Progenitor cell of endocrine pancreas (in vitro differentiated cells): ENCODE measurements at places on chromosomes 1 and 21. TPM values are rescaled to one million over a fixed set of nuclear protein-coding genes. Genes with fewer than 3 reads are reported as not detected.
A peak's percentile ranks its signal among the peaks of the same experiment; 100 is the strongest.

The CLCNKB gene
- total RNA-seq, result 1.5 and 2.3 TPM in 2 replicates

The MYOC gene
- total RNA-seq, result not detected in 2 replicates

The NBPF10 gene
- total RNA-seq, result 3.4 and 3.6 TPM in 2 replicates

The LRRC7 gene
- total RNA-seq, result 7.8 and 11.1 TPM in 2 replicates

The GSTM5 gene
- 2.8 and 2.9 TPM in 2 replicates for total RNA-seq

The CYYR1 gene
- total RNA-seq, result 25.8 and 27.5 TPM in 2 replicates

The AADACL3 gene
- total RNA-seq, result not detected in 2 replicates

The TSSK3 gene
- total RNA-seq, result 3.1 and 3.9 TPM in 2 replicates

The AK4 gene
- 12.6 and 13.8 TPM in 2 replicates for total RNA-seq

The HCN3 gene
- total RNA-seq, result 13.6 and 15.6 TPM in 2 replicates

The OR2L13 gene
- total RNA-seq, result not detected in 2 replicates

The MROH7 gene
- 0.29 and 0.50 TPM in 2 replicates for total RNA-seq

The CR1L gene
- not detected in 2 replicates for total RNA-seq

The FHAD1 gene
- total RNA-seq, result 5.0 and 5.3 TPM in 2 replicates

The KIF14 gene
- 7.8 and 7.9 TPM in 2 replicates for total RNA-seq

The SOX13 gene
- total RNA-seq, result 58.2 and 61.6 TPM in 2 replicates

GRCh38 chr1:207072233-207072632, 16.4 kb upstream of the C4BPB start:
- no peak for DNase-seq
- peaks cover 4% of the 10 kb centered on the region for H3K36me3 ChIP-seq
- H3K27me3 ChIP-seq, result no peaks in the 10 kb centered on the region
- no peak overlapping the region for H3K4me3 ChIP-seq
- H3K4me1 ChIP-seq, result no peaks in the 10 kb centered on the region

- no peak for DNase-seq
- H3K27me3 ChIP-seq, result no peaks in the 10 kb centered on the region
- H3K36me3 ChIP-seq, result peaks cover 4% of the 10 kb centered on the region
- H3K4me1 ChIP-seq, result peaks cover 9% of the 10 kb centered on the region
- no peak overlapping the region for H3K4me3 ChIP-seq
Observed at GRCh38 chr1:231667896-231668506, 41.4 kb downstream of the DISC1 start.

GRCh38 chr21:45333583-45334121, 46.0 kb upstream of the POFUT2 start:
- DNase-seq, result no peak
- peak overlapping the region; percentile 53 for H3K27ac ChIP-seq
- H3K27me3 ChIP-seq, result peaks cover 16% of the 10 kb centered on the region
- peaks cover 39% of the 10 kb centered on the region for H3K4me1 ChIP-seq
- no peak overlapping the region for H3K4me3 ChIP-seq
- no peaks in the 10 kb centered on the region for H3K36me3 ChIP-seq

DNA sequence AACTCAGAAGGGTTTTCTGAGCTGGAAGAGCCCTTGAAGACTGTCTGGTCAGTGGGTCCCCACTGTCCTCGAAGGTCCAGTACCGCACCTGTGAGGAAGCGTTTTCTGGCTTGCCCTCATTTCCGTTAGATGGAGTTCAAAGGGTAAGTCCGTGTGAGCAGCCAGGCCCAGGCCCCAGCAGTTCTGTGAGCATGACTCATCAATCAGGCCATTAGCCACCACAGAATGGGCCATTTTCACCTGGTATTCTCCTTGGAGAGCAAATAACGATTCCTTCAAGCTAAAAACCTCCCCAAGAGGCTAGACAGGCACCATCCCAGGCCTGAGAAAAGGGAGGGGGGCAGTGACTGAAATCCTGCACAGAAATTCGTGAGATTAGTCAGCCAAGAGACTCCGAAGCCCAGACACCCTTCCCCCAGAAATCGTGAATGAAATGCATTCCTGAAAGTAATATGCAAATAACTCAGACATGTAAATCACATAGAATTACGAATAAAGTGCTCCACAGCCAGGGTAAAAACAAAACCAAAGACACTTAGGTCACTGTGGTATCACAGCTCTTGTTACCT, 66.0 kb downstream of the BCAR3 start:
- no peak for DNase-seq
- H3K4me1 ChIP-seq, result peaks cover 51% of the 10 kb centered on the region
- H3K27me3 ChIP-seq, result no peaks in the 10 kb centered on the region
- H3K4me3 ChIP-seq, result no peak overlapping the region
- H3K27ac ChIP-seq, result peak overlapping the region; percentile 53

DNA sequence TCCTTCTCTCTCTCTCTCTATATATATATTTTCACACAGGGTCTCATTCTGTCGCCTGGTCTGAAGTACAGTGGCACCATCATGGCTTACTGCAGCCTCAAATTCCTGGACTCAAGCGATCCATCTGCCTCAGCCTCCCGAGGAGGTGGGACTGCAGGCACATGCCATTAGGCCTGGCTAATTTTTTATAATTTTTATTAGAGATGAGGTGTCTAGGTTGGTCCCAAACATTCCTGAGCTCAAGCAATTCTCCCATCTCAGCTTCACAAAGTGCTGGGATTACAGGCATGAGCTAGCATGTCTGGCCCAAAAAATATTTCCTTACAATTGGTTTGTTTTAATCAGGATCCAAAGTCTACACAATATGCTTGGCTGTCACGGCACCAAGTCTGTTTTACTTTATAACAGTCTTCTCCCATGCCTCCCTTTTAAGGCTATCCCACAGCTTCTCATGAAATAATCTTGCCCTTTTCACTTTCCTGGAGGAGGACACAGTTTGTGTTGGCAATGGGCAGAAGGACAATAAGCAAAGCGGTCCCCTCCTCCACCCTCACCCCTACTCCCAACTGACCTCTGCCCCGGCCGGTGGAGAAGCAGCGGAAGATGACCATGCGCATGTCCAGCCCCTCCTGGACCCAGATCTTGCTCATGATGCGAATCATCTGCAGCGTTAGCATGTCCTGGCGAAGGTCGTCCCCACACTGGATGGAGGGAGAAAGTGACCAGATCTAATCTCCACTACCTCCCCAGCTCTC, 28.2 kb upstream of the PPP1R15B start:
- H3K4me3 ChIP-seq, result no peak overlapping the region
- H3K27me3 ChIP-seq, result no peaks in the 10 kb centered on the region
- no peaks in the 10 kb centered on the region for H3K4me1 ChIP-seq
- no peak for DNase-seq
- H3K27ac ChIP-seq, result no peak overlapping the region
- peaks cover 43% of the 10 kb centered on the region for H3K36me3 ChIP-seq

GRCh38 chr1:66354311-66355201, 179.4 kb upstream of the SGIP1 start:
- no peaks in the 10 kb centered on the region for H3K36me3 ChIP-seq
- H3K27me3 ChIP-seq, result peaks cover 40% of the 10 kb centered on the region
- DNase-seq, result no peak
- H3K4me3 ChIP-seq, result no peak overlapping the region

- H3K27ac ChIP-seq, result peak overlapping the region; percentile 65
- no peaks in the 10 kb centered on the region for H3K36me3 ChIP-seq
- no peak overlapping the region for H3K4me3 ChIP-seq
- H3K27me3 ChIP-seq, result no peaks in the 10 kb centered on the region
Observed at GRCh38 chr1:61647142-61647541, 77.8 kb downstream of the TM2D1 start.

GRCh38 chr1:30522031-30523004, 201.1 kb downstream of the MATN1 start:
- no peak overlapping the region for H3K4me3 ChIP-seq
- DNase-seq, result no peak
- no peaks in the 10 kb centered on the region for H3K4me1 ChIP-seq
- no peak overlapping the region for H3K27ac ChIP-seq

DNA sequence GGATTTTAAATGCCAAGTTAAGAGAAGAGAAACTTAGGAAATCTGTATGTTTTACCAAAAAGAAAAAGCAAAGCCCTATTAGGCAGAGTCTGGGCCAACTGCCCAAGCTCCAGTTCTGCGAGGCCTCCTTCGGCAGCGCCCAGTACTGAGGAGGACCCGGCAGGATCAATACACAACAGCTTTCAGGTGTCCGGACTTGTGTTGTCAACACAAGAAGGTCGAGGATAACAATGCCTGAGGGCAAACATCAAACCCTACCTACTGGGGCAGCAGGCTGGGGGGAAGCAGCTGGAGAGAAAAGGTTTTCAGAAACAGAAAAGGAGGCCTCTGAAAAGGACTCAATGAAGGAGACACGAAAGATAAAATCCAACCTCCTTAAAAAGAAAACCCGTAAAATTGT, 98.1 kb upstream of the GJB5 start:
- peaks cover 6% of the 10 kb centered on the region for H3K4me1 ChIP-seq
- no peak for DNase-seq
- H3K36me3 ChIP-seq, result no peaks in the 10 kb centered on the region
- no peak overlapping the region for H3K4me3 ChIP-seq
- peaks cover 80% of the 10 kb centered on the region for H3K27me3 ChIP-seq
- no peak overlapping the region for H3K27ac ChIP-seq

DNA sequence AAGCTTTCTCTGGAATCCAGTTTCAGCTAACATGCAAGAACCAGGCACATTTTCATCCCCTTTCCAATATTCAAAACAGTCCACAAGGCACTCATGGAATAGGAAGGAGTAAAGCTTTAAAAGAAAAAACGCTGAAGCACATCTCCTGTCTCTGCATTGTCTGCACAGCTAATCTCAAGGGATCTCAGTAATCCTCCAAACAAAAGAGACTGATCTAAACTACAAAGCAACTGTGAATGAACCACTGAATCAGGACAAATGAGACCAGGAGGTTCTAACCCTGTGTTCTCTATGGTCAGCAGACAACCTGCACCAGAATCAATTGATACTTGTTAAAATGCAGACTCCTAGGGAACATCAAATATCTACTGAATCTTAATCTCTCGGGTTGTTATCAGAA, 399.0 kb downstream of the HHAT start:
- H3K27ac ChIP-seq, result no peak overlapping the region
- H3K4me1 ChIP-seq, result peaks cover 2% of the 10 kb centered on the region
- no peak for DNase-seq
- no peaks in the 10 kb centered on the region for H3K36me3 ChIP-seq
- H3K4me3 ChIP-seq, result no peak overlapping the region

DNA sequence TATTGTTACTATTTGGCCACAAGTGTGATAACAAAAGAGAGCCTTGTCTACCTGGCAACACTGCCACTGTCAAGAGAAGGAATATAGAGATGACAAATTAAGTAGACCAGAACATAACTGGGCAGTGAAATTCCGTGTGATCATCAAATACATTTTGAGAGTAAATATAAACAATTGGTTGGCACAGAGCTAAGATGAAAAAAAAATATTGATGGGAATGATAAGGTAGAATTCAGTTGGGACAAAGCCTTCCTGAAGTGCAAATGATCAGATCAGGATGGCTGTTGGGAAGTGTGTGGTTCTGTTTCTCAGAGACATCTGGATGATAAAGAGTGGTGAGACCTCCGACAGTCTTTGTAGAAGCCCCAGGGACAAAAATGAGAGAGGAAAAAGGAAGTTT, 205.5 kb upstream of the CAMK1G start:
- no peaks in the 10 kb centered on the region for H3K36me3 ChIP-seq
- peaks cover 21% of the 10 kb centered on the region for H3K4me1 ChIP-seq
- DNase-seq, result no peak
- H3K27me3 ChIP-seq, result peaks cover 4% of the 10 kb centered on the region
- H3K27ac ChIP-seq, result no peak overlapping the region
- H3K4me3 ChIP-seq, result no peak overlapping the region

GRCh38 chr1:55632906-55633305, 417.7 kb upstream of the USP24 start:
- H3K27me3 ChIP-seq, result peaks cover 2% of the 10 kb centered on the region
- H3K36me3 ChIP-seq, result no peaks in the 10 kb centered on the region
- H3K4me1 ChIP-seq, result peaks cover 17% of the 10 kb centered on the region
- no peak overlapping the region for H3K27ac ChIP-seq
- DNase-seq, result no peak
- H3K4me3 ChIP-seq, result no peak overlapping the region

DNA sequence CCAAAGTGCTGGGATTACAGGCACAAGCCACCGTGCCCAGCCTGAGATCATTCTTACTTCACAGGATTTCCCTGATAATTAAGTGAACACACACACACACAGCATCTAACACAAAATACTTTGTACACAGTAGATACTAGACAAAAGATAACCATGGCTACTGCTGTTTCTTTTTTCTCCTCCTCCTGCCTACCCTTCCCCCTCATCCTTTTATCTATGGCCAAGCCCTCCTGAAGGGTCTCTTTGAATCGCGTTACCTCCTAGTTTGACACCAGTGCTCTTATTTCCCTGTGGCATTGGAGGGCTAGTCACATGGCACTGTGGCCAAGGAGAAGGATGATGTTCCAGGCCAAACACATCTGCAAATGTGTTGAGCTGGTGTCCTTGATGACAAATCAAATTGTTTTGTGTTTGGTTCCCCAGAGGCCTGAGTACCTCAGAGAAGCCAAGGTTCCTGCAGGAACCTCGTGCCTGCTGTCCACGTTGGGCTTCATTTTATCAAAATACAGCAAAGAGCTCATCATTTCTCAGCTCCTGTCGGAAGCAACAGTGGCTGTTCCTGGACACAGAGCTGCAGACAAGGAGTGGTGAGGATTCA, 20.6 kb downstream of the NDUFS5 start:
- H3K27me3 ChIP-seq, result no peaks in the 10 kb centered on the region
- H3K4me3 ChIP-seq, result no peak overlapping the region
- no peak for DNase-seq

DNA sequence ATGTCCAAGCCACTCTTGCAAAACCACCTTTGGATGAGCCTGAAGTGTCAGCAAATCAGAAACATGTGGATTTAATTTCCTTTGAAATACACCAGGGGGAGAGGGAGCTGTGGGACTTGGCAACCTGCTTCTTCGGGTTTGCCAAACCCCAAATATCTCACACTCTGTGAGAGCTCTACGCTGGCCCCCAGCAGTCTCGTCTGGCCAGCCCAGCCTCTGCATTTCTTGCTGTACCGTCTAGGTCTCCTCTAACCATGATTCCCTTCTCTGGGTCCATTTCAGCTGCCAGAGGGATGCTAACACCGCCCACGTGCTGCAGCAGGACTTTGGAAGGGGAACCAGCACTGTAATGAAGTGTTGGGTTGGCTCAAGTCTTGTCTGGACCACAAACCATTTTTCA, 114.6 kb downstream of the MRPS6 start:
- H3K4me1 ChIP-seq, result peaks cover 7% of the 10 kb centered on the region
- H3K27me3 ChIP-seq, result no peaks in the 10 kb centered on the region
- H3K27ac ChIP-seq, result no peak overlapping the region

- no peaks in the 10 kb centered on the region for H3K27me3 ChIP-seq
- no peaks in the 10 kb centered on the region for H3K36me3 ChIP-seq
- no peak for DNase-seq
- no peaks in the 10 kb centered on the region for H3K4me1 ChIP-seq
- H3K4me3 ChIP-seq, result no peak overlapping the region
Observed at GRCh38 chr1:213291526-213291925, 240.5 kb downstream of the RPS6KC1 start.

DNA sequence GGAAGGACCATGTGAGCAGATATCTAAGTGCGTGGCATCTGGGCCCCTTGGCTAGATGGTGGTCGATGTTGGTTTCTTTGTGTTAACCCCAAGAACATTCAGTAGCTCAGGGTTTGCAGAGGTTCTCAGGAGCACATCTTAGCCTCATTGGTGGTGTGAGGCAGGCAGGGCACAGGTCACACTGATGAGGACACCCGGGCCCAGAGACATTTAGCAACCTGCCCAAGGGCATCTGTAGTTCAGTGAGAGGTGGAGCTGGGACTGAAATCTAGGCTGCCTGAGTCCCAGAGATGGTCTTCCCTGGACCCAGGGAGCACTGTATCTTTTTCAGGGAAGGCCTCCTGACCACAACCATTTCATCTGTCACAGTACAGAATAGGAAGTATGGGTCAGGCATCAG, 859 bp upstream of the SLC5A9 start:
- H3K4me1 ChIP-seq, result peaks cover 17% of the 10 kb centered on the region
- H3K36me3 ChIP-seq, result no peaks in the 10 kb centered on the region
- H3K27ac ChIP-seq, result no peak overlapping the region
- H3K4me3 ChIP-seq, result no peak overlapping the region
- peaks cover 4% of the 10 kb centered on the region for H3K27me3 ChIP-seq
- DNase-seq, result no peak
